ENCODE measurements at places on chromosomes 1 and 21. TPM values are rescaled to one million over a fixed set of nuclear protein-coding genes. Genes with fewer than 3 reads are reported as not detected.

RC3H1 gene
- total RNA-seq = 26.2 TPM

DNA sequence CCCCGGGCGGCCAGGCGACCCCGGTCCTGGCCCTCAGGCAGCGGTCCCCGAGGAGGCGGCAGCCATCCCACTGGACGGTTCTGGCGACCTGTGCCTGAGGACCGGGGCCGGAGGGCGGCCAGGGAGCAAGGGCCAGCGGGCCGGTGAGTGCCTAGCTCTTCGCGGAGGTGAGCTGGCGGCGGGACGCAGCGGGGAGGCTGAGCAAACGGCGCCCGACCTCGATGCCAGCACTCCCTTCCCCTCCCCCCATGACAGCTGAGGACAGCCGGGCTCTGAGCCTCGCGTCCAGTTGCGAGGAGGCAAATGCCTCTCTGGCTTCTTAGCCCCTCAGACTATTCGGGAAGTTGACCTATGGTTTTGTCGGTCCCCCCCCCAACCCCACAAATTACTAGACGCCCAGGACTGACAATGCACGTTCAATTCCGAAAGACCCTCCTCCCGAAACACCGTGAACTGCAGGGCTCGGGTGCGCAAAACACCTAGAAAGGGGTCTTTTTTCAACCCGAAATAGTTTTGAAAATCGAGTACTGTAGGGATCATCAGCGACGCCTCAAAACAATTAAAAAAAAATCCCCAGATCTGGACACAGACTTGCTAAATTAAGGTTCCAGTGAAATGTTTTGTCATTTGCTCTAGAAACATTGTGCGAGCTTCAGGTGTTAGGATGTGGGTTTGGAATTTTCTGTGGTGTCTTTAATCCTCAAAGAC lies 8.3 kb downstream of the CDKN2C start:
- DNase-seq = peak; percentile 27

GRCh38 chr1:234322979-234323378 lies 50.3 kb upstream of the COA6 start:
- DNase-seq = no peak

DNA sequence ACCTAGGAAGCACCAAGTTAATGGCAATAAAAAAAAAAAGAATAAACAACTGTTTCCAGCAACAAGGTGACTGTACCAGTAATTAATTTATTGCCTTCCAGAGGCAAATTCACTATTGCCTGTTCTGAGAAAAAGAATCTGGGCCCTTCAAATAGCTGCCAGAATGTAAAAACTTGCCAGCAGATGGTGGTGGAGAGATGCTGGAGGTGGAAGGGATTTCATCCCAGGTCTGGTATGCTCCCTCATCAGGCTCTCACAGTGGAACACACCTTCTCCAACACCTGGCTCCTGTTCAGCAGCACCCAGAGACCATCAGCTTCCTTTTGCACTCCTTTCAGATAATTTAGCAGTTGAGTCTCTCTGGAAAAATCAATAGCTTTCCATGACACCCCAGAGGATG lies 792.9 kb upstream of the ADAMTS5 start:
- DNase-seq = no peak

LRRC38 gene
- total RNA-seq = not detected

DNA sequence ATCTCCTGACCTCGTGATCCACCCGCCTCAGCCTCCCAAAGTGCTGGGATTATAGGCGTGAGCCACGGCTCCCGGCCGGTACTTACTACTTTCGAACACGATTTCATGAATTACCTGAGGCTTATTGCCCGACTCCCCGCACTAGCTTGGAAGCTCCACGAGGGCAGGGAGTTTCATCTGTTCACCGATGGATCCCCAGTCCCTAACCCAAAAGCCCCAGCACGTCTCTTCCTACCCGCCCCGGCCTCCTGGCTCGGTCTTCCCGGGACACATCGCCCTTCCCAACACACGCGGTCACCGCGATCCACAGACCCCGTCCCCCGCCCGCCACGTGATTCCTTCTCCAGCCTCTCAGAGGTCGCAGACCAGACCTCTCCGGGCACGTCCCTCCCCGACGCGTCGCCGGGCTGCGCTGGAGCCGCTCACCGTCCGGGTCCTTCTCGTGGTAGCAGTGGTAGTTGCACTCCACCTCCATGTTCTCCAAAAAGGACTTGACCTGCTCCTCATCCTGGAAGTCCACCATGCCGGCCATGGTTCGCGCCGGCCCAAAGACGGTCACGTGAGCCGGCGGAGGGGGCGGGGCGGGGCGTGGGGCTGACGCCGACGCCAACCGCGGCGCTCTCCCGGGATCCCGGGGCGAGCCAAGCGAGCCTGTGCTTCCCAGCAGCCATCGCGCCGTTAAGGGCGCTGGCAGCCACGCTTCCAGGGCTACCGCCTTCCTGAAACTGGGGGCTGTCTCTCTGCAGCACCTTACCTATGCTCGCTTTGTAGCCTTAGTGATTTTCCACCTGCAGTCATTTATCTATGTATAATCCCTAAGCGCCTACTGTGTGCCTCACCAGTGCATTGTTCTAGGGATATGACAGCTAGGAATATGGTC lies at the start of gene COA7:
Gene COA7 (minus strand): TSS at position 553 of the 880 bp plus-strand sequence. CDS start 21 bp downstream, at position 532.
- peak; percentile 81 for DNase-seq

DNA sequence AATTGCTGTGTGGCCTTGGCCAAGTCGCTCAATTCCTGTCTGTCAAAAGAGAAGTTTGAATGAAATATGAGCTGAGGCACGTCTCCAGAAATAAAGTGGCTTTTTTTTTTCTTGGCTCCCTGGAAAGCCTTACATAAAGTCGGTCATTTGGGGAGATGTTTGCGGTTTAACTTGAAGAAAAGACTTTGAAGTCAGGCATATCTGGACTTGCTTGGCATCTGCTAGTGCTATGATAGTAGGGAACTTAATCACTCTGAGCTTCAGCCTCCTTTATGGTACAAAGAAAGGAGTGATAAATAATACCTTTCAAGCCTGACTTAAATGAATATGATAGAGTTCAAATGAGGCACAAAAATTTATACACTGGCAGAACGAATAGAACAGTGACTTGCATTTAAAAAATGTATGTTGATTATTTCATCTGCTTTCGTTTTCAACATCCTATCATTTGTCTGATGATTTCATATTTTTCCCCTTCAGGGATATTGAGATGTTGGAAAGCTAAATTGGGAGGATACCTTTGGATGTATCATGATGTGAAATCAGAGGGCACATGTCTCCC lies 60.2 kb downstream of the FASLG start:
- no peak for DNase-seq

LCE2B gene
- not detected for total RNA-seq

RNPEP gene
- 168 TPM for total RNA-seq

DNA sequence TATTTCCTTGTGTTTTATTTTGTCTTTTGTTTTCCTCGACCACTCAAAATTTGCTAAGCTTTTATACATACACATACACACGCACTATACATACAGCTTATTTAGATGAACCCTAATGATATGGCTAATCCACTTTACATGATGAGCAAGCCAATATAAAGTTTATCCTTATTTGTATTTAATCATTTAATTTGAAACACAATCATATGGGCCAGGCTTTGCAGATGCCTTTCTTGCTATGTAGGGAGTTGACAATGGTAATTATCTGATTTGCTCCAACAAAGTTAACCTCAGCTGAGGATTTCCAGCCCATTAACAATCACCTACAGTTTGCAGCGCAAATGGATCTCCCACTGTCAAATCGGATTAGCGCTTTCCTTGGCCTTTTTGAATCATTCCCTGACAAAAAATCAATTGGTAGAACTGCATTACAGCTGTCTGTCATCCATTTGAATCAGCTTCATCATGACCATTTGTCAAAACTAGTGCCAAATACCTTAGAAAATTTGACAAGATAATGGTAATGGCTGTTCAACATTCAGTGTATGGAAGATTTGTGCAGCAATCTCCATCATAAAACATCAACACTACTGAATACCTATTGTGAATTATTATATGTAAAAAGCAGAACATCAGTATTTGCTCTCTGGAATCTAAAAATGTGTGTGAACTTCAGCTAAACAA lies 352.6 kb downstream of the MRPL39 start:
- DNase-seq = no peak

- DNase-seq = no peak
Observed at GRCh38 chr21:16421007-16421406, 691.2 kb downstream of the USP25 start.

GRCh38 chr1:27436204-27437159 lies 44.1 kb downstream of the GPR3 start:
- peak; percentile 56 for DNase-seq

DNA sequence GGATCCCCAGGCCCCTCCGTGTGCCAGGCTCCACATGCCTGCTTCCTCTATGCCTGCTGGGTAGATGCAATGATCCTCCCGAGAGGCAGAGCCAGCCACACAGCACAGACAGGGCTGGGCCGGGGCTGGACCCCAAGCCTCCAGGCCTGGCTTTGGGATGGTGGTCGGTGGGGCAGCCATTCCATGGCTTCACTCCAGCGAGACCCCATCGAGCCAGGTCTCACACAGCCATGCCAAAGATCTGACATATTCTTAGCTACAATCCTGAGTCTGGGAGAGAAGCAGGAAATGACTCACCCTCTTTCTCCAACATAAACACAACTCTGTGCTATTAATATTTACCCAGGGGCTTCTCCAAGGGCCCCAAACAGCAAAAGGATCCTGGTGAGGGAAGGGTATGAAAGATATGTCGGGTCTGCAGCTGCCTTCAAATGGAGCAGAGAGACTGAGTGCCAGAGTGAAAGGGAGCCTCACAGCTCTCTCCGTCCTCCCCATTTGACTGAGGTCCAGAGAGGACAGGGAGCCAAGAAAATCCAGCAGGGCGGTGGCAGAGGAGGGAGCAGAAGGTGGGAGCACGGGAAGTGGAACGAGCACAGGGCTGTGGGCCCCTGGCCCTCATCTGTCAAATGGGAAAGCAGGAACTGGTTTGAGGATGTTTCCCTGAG lies 639.5 kb downstream of the MATN1 start:
- DNase-seq = no peak

- no peak for DNase-seq
Observed at GRCh38 chr1:16617778-16618580, 4.6 kb upstream of the NBPF1 start.

GRCh38 chr1:41919131-41919530 lies 409 bp upstream of the HIVEP3 start:
- DNase-seq = no peak

- no peak for DNase-seq
Observed at GRCh38 chr1:214861615-214862014, 220.9 kb upstream of the KCNK2 start.

GRCh38 chr1:34131396-34132160 lies 33.5 kb downstream of the CSMD2 start:
- DNase-seq = no peak

STK40 gene
- total RNA-seq = 25.7 TPM

OR2L3 gene
- total RNA-seq = not detected

- no peak for DNase-seq
Observed at GRCh38 chr1:199208847-199209246, 570.0 kb downstream of the PTPRC start.

GRCh38 chr1:244971552-244972216 lies 107.3 kb upstream of the HNRNPU start:
- no peak for DNase-seq

DNA sequence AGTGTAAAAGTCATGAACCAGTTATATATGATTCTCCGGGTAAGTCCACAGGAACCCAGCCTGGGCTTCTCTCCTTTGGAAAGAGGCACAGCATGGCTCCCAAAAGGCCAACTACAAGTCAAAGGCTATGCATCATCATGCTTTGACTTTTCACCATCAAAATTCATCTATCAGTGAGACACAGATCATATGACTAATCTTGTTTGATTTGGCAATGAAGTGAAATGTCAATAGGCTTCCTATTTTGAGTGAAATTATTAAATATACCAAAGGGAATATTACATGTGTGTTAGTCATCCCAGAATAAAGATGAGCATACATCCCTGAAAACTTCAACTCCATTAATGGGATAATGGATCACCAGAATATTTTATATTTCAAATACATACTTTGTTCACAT lies 83.5 kb upstream of the ADGRL2 start:
- no peak for DNase-seq

DNA sequence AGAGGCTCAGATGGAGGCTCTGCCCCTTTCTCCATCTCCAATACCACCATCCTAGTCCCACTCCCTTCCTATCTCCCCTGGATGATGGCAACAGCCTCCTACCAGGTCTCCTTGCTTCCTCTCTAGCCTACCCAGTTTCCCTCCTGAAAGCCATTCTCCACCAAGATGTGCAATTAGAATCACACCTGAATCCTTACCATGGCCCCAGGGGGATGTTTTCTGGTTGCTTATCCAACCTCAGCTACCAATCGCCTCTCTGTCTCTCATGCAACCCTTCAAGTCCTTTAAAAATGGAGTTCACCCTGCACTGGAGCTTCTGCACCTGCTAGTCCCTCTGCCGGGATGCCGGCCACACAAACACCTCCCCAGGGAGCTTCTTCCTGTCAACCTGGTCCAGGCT lies 2.9 kb downstream of the RCAN1 start:
- DNase-seq = no peak

DNA sequence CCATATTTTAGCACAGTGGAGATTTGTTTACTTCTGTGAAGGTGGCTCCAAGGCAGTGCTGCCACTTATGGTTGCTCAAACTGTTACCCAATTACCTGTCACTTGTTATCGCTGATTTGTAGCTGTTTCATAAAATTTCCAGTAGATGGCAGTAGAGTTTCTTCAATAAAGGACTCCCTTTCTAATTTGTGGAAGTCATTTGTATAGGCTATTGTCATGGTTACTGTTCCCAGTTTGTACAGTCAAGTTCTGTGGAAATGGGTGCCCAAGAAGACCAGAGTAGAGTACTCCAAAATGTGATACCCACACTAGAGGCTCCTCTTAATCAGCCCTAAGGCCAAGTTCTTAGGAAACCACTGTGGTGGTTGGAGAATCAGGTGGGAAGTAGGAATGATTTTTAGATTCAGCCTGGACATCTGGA lies 186.1 kb downstream of the CLEC20A start:
- DNase-seq = no peak

DNA sequence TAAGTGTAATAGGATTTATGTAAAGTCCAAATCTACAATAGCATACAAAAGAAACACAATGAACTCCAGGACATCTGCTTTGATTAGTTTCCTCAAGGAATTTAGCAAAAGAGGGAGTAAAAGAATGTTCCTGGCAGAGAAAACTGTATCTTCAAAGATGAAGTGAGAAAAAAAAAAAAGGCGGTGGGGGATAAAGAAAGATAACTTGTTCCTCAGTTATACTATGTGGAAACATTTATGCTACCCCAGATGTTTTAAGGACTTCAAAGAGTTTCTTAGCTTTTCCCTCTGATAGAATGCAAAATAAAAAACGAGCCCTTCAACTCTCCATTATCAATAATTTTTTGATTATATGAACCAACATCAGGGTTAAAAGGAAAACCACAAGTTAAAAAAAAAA lies 908.9 kb upstream of the ADGRL2 start:
- no peak for DNase-seq

- DNase-seq = no peak
Observed at GRCh38 chr1:86015375-86015774, 141.2 kb downstream of the COL24A1 start.

DNA sequence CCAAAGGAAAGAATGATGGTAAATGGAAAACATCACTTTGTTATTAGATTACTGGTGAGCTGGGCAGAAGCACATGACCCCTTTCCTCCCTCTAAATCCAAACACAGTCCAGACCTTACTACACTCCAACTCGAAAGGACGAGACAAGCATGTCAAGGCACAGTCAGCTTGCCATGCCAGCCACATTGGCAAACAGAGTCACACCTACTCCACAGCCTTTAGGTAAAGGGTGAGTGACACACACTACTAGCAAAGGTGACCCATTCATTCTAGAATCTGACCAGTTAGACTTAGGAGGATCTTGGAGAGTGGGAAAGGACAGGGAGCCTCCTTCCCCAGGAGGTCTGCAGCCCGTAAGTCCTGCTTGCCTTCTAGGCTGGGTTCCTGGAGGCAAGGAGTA lies 3.0 kb downstream of the SLC44A3 start:
- DNase-seq = no peak

PLEKHA6 gene
- total RNA-seq = 6.6 TPM

- DNase-seq = no peak
Observed at GRCh38 chr1:161070761-161071160, 1.1 kb upstream of the ARHGAP30 start.

ENO1 gene
- 481 TPM for total RNA-seq
